Activated T-cell treated with anti-CD3 and anti-CD28 coated beads for 24 hours (primary cell): ENCODE measurements at places on chromosomes 5 and 9.
A peak's percentile ranks its signal among the peaks of the same experiment; 100 is the strongest.

DNA sequence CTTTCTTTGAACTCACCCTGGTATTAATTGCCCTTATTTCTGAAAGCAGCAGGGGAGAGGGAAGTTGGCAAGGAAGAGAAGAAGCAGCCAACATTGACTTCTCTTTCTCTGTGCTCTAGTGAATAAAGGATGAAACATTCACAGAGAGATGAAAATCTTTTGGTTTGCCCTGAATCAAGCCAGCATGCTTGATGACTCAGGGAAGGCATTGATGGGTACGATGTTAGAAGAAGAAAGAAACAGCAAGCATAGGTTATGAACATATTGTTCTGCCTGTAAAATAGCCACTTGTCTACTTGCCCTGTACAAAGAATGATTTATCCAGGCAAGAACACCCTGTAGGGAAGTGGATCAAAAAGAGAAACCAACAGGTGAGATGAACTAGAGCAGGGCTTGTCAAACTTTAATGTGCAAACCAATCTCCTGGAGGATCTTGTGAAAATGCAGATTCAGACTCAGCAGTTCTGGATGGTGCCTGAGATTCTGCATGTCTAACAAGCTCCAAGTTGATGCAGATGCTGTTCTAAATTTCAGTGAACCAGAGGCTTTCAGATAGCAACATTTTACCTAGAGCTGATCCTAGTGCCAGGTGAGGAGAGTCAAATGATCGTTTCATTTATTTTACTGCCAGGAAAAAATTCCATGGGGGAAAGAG lies 586.6 kb upstream of the TLE4 start:
- DNase-seq = no peak

DNA sequence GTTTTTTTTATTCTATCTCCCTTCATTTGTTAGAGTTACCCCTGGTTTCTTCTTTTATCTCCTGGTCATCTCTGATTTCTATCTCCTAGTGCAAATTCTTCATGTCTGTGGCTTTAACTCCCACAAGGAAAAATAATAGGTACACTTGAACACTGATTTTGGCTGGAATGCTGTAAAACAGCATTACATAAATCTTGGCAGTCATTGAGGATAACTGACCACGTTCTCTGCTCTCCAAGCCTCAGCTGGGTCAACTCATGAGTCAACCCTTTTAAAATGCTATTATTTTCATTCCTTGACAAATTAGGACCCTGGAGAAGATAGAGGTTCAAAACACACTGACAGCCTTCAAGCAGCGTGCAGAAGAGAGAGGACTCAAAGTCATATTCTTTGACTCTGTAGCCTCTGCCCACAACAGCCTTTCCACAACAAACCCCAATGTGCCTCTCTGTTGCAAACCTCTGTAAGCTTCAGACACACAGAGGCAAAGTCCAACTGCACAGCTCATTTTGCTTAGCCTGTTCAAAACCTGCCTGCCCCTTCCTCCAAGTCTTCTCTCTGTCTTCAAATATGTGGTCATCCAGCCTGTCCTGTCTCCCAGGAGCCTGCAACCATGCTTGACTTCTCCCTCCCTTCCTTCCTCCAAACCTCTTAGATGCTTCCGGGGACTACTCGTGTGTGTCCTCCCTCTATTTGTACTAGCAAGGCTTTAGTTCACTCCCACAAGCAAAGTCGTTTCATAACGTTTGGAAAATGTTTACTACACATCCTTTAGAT lies 398.4 kb downstream of the MED10 start:
- no peak for DNase-seq

- peak; percentile 29 for DNase-seq
Observed at GRCh38 chr5:57298985-57299491, 125.2 kb downstream of the GPBP1 start.

- DNase-seq = no peak
Observed at GRCh38 chr5:27494887-27495286, 456.5 kb upstream of the CDH9 start.

- no peak for DNase-seq
Observed at GRCh38 chr5:59180515-59180914, 597.6 kb downstream of the RAB3C start.

- DNase-seq = no peak
Observed at GRCh38 chr5:129244478-129244877, 149.9 kb downstream of the ISOC1 start.

DNA sequence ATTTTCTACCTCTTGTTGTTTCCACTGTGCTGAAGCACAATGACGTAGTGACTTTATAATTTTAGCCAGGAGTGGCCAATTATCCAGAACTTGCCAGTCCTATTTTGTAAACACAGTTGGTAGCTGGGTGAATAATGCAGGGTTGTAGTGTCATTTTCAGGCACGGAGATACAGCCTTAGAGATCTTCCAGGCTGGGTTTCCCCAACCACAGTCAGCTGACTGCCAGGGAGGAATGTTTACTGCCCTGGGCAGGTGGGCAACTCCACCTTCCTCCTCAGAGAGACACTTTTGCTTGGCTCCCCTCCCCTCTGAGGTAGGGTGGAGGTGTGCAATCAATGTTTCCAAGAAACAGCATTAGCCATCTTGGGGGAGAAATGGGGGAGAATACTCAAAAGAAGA lies 228.1 kb upstream of the NR4A3 start:
- no peak for DNase-seq

- DNase-seq = no peak
Observed at GRCh38 chr5:116439905-116440304, 134.7 kb downstream of the SEMA6A start.

DNA sequence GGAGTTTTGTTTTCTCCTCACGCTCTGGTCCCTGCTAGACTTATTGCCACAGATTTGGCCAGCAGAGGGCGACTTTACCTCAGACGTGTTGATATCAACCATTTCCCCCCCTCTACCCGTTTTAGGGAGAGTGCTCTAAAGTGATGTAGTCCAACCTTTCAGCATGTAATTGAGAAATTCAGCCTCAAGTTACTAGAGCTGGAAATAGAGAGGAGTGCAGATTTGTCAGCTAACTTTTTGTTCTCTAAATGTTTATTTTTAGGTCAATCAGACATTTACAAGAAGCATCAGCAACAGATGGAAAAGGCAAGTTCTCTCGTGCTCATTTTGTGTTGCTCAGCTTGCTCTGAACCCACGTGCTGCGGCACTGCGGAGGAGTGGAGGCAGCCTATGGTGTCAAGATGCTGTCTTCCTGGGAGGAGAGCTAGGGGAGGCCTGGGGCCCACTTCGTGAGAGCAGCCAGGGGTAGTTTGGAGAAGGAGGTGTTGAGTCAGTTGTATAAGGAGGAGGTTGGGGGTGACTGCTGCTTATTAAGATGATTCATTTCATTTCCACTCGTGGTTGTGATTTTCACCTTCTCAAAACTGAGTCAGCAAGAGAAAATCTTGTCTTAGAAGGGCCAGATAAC lies 53.6 kb downstream of the GPR107 start:
- DNase-seq = peak; percentile 74
